ENCODE measurements at places on chromosomes 7 and 10. TPM values are rescaled to one million over a fixed set of nuclear protein-coding genes. Genes with fewer than 3 reads are reported as not detected.

GRCh38 chr10:116270771-116271592 is 2.0 kb downstream of the GFRA1 start:
- DNase-seq, result no peak

Gene VSTM2A
- total RNA-seq, result not detected

- DNase-seq, result no peak
Measured at GRCh38 chr7:76259124-76260093, 43.1 kb upstream of the HSPB1 start.

Gene C10orf71
- not detected for total RNA-seq

- DNase-seq, result no peak
Measured at GRCh38 chr7:73717991-73718405, 1.5 kb downstream of the STX1A start.

DNA sequence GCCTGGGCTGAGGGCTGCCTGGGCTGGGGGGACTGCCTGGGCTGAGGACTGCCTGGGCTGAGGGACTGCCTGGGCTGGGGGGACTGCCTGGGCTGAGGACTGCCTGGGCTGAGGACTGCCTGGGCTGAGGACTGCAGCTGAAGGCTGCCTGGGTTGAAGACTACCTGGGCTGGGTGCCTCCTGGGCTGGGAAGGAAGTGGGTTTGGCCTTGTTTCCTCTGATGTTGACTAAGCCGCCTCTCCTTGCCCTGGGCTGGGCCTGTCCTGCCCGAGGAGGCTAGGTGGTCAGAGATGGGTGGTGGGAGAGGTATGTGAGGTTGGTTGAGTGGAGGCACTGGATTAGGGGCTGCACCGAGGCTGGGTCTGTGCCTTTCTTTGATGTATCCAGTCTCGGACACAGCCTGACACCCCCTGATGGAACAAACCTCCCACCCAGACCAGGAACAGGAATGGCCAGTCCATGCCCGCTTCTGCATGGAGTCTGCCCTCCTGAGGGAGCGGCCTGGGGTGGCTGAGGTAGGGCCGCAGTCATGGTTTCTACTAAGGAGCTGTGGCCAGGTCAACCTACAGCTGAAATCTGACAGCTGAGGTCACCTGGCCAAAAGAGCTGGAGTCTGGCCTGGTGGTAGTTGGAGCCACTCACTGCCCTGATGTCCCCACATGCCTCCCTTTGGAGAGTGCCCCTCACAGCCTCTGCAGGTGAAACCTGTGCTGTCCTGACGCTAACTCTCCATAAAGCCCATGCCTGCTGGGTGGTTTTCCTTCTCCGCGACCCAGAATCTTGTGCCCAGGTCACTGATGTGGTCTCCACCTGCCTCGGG is 22.3 kb downstream of the SCART1 start:
- DNase-seq, result no peak

GRCh38 chr7:124171068-124171467 is 138.2 kb upstream of the TMEM229A start:
- no peak for DNase-seq

Gene ECHDC3
- total RNA-seq, result 138 TPM

GRCh38 chr10:69180525-69181204 is 631 bp downstream of the SUPV3L1 start:
- no peak for DNase-seq

- DNase-seq, result no peak
Measured at GRCh38 chr7:135898226-135898625, 78.9 kb downstream of the MTPN start.

Gene SPDYE2
- not detected for total RNA-seq
